ENCODE measurements at places on chromosomes 2 and 18.

DNA sequence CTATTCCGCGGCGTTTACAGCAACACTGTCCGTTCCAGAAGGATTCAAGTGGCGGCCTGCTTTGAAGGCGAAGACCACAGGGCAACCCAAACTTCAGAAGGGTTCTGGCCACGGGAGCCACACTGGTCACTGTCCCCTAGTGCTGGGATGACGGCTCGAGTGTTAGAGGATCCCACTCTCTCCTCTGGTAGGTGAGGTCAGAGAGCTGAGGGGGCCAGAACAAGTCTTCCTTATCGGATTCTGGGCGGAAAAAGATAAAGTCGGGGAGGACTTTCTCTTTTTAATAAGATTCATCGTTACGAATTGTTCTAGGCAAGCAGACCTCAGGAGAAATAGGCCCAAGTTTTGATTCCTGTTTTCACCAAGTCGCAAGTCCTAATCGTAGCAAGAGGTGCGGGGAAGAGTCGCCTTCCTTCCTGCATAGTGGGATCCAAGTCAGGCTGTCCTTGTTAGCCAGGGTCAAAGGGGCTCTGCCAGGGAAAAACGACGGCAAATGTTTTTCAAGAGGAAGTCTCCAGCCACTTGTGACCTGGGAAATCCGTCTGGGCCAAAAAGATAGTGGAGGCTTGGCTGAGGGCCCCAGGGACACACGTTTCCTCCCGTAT is 864 bp upstream of the MYL12A start:
- DNase-seq, result no peak

DNA sequence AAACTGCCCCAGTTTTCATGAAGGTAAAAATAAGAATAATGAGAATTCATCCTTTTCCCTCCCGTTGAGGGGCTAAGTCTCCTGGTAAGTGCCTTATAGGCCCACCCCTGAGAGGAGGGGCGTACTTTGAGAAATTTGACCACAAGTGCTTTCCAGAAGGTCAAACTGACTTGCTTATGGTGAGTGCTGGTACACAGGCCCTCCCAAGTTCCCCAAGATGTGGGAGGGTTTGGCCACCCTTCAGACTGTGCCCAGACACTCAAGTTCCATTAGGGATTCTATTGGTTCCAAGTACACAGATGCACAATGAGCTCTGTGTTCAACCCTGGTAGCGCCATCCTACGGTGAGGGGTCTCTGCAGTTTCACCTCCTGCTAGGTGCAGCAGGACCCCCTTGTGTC is 205.1 kb downstream of the CTIF start:
- no peak for DNase-seq

GRCh38 chr2:128794285-128794684 is 475.6 kb upstream of the HS6ST1 start:
- DNase-seq, result no peak

DNA sequence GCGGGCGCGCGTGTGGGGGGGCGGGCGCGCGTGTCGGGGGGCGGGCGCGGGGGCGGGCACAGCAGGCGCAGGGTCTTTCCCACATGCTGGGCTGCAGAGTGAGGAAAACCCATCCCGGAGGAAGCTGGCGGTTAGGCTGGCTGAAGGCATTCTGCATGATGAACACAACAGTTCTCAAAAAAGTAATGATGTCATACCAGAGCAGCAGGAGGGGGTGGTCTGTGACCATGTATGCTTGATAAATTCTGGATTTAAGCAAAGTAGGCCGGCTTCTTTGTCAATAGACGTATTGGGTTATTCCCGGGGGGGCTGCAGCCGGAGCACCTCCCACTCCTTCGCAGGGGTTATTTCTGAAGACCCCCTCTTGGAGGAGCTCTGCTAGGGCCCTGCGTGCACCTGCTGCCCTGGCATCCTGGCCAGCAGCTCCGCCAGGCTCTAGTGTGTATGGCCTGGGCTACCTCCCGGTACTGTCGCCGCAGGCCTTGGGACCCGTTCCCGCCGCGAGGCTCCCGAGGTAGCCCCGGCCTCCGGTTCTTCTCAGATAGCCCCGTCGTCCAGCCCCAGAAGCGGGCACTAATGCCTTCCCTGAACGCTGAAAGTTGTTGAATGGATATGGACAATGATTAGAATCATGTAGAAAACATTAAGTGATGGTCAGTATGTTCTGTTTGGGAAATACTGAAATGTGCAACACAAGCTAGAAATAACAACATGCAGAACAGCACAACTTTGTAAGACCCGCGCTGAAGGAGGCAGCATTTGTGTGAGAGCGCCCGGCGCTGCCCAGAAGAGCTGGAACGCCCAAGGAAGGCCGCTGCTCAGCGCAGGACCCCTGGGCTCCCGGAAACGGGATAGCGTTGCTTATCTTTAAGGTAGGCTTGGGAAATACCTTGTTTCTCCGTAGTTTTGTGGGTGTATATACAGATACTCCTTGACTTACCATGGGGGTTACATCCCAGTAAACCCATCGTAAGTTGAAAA is 101.4 kb upstream of the RAB6C start:
- peak; percentile 28 for DNase-seq

GRCh38 chr2:200373973-200374416 is 67.5 kb downstream of the SPATS2L start:
- no peak for DNase-seq

DNA sequence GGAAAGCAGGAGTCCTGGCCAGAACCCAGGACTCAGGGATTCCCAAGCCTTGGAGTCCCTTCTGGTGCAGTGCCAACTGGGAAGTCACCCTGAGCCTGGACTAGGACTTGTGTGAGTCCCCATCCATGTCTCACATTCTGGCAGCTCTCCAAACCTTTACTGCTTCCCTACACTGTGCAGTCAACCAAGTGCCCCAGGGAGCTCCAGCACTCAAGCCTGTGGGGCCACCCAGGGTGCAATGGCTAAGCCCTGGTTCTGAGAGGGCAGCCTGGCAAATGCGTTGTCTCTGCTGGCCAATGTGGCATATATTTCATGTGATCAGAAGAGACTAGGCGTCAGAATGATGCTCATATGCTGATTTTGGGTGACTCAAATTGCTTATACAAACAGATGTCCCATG is 223.4 kb downstream of the SP3 start:
- no peak for DNase-seq

- no peak for DNase-seq
These were observed 514 bp upstream of the EPB41L5 start for GRCh38 chr2:120012363-120012762.

GRCh38 chr18:14922031-14922430 is 174.1 kb downstream of the ANKRD30B start:
- DNase-seq, result no peak

DNA sequence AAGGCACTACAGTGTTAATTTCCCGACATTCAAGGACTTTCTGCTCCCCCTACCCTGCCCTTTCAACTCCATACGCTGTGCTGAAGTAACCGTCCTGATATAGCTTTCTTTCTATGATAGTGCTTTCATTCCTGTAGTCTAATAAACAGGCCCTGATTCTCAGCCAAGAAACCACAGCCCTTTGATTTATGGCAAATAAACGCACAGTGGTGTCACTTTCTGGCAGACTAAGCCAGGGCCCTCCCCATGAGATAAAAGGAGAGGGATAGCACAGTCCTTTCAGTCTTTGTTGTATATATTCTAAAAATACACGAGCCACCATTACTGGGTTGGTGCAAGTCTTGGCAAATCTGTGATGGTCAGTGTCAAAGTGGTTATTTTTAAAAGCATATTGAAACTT is 291.2 kb downstream of the ALPK2 start:
- no peak for DNase-seq

GRCh38 chr18:67092141-67092540 is 424.4 kb downstream of the DSEL start:
- DNase-seq, result no peak

- no peak for DNase-seq
These were observed 167.3 kb downstream of the SEPTIN10 start for GRCh38 chr2:109446278-109447131.

GRCh38 chr2:147101941-147102790 is 742.7 kb upstream of the ACVR2A start:
- DNase-seq, result no peak

GRCh38 chr2:182504903-182505302 is 78.1 kb upstream of the PDE1A start:
- DNase-seq, result no peak

DNA sequence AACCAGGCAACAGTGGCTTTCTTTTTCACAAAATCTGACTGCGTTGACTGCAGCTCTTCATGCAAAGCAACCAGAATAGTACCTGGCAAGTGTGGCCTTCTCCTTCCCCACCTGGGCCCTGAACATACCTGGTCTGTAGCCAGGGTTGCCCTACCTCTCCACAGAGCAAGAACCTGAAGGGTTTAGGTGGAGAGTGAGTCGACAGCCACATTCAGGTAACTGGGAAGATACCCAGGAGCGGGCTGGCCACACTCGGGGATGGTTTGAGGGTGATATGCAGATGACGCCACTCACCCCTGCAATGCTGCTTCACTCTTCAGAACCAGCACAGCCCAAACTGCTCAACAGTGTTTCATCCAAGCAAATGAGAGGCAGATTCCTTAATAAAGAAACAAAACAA is 117.3 kb downstream of the TTC32 start:
- no peak for DNase-seq

- DNase-seq, result no peak
These were observed 1.1 kb upstream of the APCDD1 start for GRCh38 chr18:10453261-10453805.

GRCh38 chr2:144914113-144914512 is 394.2 kb upstream of the ZEB2 start:
- DNase-seq, result no peak

- DNase-seq, result no peak
These were observed 54.9 kb downstream of the EXOC6B start for GRCh38 chr2:72770879-72771461.

GRCh38 chr18:58529714-58530354 is 99.1 kb downstream of the ALPK2 start:
- peak; percentile 43 for DNase-seq

GRCh38 chr2:147110317-147110716 is 734.5 kb upstream of the ACVR2A start:
- no peak for DNase-seq

DNA sequence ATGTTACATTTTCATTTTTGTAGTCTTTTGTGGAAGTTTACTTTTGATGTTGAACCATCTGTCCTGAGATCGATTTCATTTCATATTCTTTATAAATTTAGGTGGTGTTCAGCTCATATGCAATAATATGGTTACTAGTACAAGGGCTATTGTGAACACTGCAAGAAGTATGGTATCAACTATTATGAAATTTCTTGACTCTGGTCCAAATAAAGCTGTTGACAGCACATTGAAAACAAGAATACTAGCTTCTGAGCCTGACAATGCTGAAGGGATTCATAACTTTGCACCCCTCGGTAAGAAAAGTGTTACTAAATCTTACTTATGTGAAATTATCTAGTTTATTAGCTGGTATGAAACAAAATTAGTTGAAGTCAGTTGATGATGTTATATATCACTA is 124.9 kb upstream of the TTC27 start:
- DNase-seq, result no peak

GRCh38 chr18:7566567-7567473 is at the start of gene PTPRM:
Gene PTPRM, plus strand, starts transcription at chr18:7567316. Its CDS starts 503 bp downstream, at chr18:7567819.
- DNase-seq, result peak; percentile 75

GRCh38 chr2:152134488-152135280 is 35.8 kb upstream of the CACNB4 start:
- no peak for DNase-seq

DNA sequence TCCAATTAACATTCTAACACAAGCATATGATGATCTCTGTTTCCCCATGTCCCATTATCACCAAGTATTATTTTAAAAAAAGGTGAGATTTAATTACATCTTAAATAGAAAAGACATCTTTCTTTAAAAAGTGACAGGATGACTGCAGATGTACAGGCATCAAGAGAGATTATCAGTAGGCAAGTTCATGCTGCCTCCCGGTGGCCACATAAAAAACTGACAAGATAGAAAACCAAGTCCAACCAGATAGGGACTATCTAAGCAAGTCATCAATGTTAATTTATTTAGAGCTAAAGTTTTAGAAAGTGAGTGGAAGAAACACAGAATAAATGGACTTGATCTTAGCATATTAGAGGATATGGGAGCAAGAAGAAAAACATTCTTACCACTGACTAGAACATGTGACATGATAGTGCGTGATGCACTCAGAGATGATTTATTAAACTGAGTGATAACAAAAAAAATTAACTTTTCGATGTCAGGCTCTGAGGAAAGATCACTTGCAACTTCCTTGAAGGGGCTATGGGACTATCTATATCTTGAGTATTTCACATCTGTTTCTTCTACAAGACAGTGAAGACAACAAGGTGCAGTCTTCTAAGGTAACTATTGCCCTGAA is 5.4 kb upstream of the TDRD15 start:
- DNase-seq, result no peak

DNA sequence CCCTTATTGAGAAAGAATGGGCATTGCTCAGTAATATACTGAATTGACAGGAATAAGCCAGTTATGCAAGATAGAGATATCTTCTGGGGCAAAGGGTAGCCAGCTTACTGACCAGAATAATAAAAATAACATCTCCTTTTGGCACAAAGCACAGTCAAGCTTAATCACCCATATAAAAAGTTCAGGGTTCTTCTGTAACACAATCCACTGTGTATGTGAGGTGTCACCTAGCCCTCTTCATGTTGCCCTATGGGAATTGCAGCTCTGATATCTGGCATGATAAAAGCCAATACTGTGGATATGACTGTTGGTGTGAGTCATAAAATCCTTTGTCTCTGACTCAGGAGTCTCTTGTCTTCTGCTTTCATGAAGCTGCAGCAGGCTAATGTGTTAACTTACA is 90.8 kb downstream of the DSEL start:
- no peak for DNase-seq

- no peak for DNase-seq
These were observed 79.2 kb upstream of the IL1R2 start for GRCh38 chr2:101912545-101912944.

DNA sequence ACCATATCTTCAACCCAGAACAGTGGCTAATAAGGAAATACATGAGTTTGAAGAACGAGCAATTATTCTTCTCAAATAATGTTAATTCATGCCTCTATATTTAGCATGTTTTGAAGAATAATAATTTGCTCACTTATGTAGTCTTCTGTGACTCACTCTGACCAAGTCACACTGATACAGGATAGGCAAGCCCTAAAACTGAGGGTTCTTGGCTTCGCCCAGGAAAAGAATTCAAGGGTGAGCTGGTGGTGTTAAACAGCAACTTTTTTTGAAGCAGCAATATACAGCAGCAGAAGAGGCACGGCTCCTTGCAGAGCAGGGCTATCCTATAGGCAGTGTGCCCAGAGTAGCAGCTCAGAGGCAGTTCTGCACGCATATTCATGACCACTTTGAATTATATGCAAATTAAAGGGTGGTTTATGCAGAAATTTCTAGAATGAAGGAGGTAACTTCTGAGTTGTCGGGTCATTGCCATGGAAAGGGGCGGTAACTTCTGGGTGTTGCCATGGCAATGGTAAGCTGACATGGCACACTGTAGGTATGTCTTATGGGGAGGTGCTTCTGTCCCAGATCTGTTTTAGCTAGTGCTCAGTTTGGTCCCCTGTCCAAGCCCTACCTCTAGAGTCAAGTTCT is 200.6 kb downstream of the RND3 start:
- DNase-seq, result no peak
